Stimulated activated CD4-positive, alpha-beta T cell treated with anti-CD3 and anti-CD28 coated beads, Interleukin-12 subunit alpha, Interleukin-12 subunit beta, amount 100 ng/mL, for 24 hours (primary cell): ENCODE measurements at places on chromosomes 3 and 15.

GRCh38 chr3:117102426-117102825 is 392.8 kb downstream of the TUSC7 start:
- no peak for DNase-seq

DNA sequence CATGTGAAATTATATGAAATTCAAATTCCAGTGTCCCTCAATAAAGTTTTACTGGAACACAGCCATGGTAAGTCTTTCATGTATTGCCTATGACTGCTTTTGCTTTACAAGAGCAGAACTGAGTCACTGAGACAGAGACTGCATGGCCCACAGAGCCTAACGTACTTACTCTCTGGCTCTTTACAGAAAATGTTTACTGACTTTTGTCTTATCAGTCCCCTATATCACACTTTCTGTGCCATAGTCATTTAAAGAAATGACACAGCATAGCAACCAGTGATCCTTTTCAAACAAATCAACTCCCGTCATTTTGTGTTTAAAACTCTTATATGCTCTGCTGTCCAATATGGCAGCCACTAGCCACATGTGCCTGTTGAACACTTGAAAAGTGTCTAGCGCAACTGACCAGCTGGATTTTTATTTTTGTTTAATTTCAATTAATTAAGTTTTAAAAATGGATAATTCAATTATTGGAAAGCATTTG is 129.7 kb upstream of the CDIN1 start:
- DNase-seq: no peak

- no peak for DNase-seq
These were observed 56.4 kb upstream of the TLE3 start for GRCh38 chr15:70153921-70154717.

DNA sequence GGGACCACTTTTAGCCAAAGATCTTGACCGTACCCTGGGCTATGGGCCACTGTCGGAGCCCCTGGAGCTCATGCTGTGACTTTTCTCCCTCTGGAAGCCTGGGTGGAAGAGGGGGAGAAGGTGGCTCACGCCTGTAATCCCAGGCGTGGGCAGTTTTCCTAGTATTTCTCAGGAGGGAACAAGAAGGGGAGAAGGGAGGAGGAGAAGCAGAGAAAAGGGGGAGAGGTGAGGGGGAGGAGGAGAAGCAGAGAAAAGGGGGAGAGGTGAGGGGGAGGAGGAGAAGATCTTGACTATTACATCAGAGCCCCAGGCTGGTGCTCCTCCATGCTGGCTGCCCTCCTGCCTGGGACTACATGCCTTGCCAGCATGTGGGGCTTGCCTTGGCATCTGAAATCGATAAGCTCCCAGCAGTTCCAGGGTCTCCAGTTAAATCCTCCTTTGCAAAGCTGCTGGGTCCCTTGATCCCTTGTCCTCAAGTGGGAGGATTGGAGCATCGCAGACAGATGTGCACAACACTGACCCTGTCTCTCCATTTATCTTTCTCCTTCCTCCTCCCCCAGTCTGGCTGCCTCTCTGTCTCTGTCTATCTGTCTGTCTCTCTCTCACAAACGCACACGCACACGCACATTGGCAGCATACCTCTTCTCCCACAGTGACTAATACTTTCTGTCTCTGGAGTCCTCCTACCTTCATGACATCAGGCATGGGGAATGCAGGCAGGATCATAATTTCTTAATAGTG is 41.6 kb downstream of the MRAS start:
- no peak for DNase-seq

GRCh38 chr3:102034639-102035451 is 185.5 kb downstream of the NFKBIZ start:
- no peak for DNase-seq

GRCh38 chr3:97871186-97871585 is 49.4 kb downstream of the CRYBG3 start:
- DNase-seq: no peak

- DNase-seq: no peak
These were observed 16.6 kb upstream of the EHHADH start for GRCh38 chr3:185270262-185270955.

DNA sequence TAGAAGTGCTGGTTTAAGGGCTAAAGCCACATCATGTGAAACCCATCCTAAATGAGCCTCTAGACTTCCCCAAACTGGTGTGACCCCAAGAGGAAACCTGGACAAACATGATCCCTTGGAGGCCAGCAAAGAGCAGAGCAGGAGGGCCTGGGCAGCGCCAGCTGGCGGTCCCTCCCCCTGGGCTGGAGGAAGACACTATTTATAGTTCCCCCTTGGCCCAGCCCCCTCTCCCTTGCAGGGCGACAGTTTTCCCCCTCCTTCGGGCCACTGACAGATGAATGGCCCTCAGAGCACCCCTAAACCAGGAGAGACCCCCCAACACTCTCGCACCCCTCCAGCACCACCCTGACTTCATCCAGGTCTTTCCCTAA is 2.9 kb downstream of the UCN2 start:
- no peak for DNase-seq

DNA sequence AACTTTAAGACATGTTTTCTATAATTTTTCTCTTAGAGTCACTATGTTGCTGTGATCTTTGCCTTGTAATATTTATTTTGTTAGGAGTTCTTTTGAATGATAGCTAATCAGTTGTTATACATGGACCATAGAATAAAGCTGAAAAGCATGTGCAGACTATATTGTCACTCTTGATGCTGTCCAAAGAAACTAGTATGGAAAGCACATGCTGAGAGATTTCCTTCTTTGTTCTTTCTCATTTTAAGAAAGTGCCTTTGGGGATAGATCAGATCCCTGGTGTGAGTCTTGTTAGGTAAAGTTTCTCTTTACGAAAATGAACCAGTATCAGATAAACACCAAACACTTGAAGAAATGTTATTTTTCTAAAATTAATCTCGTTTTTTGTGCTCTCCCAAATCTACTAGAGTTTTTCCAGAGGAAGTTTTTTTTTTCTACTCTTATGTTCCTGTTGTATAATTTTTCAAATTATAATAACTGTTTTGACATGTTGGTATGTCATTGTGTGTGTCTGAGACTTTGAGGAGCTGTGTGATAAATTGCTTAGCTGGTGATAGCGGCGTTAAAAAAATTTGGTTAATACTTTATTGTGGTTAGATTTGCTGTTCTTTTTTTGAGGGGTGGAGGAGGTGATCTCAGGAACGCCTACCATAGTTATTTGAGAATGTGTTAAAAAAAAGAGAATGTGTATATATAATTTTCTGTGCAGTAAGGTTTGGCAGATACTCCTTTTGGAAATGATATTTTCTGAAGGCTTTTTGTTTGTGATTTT is 2.2 kb downstream of the PIAS1 start:
- DNase-seq: no peak

DNA sequence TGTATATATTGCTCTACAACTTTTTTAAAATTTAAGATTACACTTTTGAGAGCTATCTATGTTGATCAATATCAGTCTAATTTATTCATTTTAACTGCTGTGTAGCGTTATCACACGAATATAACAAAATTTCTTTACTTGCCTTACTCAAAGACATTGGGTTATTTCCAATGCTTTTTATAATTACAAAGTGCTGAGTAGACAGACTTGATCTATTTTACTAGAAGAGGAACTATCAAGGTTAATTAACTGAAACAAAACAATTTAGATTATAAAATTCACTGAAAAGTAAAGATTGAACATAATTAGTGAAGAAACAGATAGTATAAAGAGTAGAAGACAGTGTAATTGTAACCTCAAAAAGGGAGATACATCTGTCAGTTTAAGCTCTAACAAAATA is 105.5 kb downstream of the TGFBR2 start:
- no peak for DNase-seq
